NT2/D1 (cell line): ENCODE measurements at places on chromosomes 4 and X.
A peak's percentile ranks its signal among the peaks of the same experiment; 100 is the strongest.

GRCh38 chr4:102557636-102558035, 56.5 kb downstream of the NFKB1 start:
- DNase-seq: no peak

DNA sequence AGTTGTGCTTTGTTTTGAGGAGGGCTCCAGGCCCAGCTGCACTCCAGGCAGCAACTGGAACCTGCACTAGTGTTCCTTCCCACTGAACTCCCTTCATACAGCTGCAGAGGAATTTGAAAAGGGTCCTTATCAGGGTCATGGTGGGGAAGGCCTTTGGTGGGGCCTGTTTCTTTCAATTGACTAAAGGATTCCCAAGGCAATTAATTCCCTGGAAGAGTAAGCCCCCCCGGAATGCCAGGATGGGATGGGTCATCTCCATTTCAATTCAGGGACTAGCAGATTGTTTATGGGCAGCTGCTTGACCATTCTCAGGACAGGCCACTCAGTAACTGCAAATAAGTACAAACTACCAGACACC, 45.3 kb downstream of the TSC22D3 start:
- DNase-seq: no peak

DNA sequence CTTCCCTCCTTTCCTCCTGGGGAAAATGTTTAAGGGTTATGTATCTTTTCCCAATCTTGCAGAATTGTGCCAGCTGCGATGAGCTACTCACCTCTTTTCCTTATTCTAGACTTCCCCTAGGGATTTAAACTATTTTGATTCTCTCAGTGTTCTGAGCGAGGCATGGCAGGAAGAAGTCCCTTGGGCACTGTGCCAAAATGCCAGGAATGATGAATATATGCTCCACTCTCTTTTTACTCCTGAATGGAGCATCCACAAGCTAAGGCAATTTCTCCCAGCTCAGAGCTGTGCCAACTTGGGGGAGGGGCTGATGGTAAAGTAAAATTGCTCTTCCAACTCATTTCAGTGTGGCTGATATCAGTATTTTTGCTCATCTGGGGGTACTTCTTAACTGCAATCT, 4.0 kb upstream of the C4orf17 start:
- no peak for DNase-seq

DNA sequence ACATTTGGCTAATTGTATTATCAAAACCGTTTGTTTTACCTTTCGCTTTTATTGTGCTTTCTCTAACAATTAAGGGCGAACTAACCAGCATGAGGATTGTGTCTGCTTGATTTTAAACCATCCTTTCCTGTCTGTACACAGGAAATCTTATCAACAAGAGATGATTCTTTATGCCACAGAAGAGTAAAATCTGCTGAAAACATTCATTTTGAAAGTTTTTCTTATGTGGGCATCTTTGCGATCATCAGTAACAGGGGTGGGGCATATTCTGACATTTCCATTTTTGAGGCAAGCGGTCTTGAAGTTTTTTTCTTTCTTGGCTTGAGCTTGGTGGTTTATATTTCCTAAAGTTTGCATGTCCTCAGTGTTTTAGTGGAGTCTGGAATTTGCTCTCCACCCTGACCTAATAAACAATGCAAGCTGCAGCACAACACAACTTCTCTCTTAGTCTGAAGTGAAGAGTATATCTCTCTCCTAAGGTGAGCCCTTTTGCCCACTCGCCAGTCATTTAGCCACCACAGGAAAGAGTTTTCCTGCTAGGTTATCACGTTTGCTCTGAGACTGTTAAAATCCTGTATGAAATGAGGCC, 26.6 kb downstream of the NFKB1 start:
- DNase-seq: no peak

- DNase-seq: no peak
Observed at GRCh38 chr4:95367824-95368223, 180.9 kb downstream of the UNC5C start.

GRCh38 chr4:156865451-156865850, 106.1 kb downstream of the PDGFC start:
- no peak for DNase-seq

GRCh38 chrX:456551-457291, 70.0 kb upstream of the PPP2R3B start:
- DNase-seq: no peak

DNA sequence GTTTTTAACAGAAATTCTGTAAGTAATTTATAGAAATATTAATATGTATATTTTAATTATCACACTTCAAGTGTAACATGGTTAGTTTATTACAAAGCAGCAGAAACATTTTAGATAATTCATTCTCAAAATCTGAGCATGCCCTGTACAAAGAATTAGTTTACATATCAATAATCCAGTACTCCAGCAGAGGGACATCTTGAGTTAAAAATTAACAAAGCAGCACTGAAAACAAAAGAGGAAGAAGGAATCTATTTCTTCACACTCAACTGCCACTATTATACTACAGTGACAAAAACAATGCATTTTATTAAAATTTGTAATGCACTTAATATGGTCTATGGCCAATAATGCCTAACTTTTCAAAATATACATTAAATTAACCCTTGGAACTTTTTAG, 179.1 kb upstream of the KLHL4 start:
- DNase-seq: no peak

GRCh38 chrX:151974336-151975227, at the start of gene GABRE:
Gene GABRE, minus strand, starts transcription at chrX:151974676. Its CDS starts 51 bp downstream, at chrX:151974625.
- DNase-seq: no peak

- DNase-seq: no peak
Observed at GRCh38 chr4:178339769-178340168, 897.5 kb upstream of the AGA start.

GRCh38 chrX:72126539-72127140, 5.1 kb downstream of the RTL5 start:
- DNase-seq: peak; percentile 63

DNA sequence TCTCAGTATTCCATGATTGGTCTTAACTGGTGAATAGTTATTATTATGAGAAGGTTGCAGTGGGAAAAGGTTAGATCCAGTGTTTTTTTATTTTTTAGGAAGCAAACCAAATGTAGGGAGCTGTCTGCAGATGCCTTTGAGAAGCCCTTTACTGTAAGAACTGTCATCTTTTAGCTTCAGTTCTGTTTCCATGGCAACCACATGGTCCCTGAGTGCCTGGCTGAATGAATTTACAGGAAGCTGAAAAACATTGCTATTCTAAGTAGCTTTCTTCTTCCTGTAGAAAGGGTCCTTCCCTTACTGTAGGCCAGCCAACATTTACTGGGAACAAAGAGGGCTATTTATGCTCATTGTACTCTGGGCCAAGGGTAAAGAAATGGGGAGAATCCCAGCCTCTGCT, 103.3 kb downstream of the DCLK2 start:
- no peak for DNase-seq

- DNase-seq: peak; percentile 82
Observed at GRCh38 chrX:48891402-48892288, 5.9 kb downstream of the TIMM17B start.

- DNase-seq: no peak
Observed at GRCh38 chr4:16772366-16772850, 126.0 kb downstream of the LDB2 start.

DNA sequence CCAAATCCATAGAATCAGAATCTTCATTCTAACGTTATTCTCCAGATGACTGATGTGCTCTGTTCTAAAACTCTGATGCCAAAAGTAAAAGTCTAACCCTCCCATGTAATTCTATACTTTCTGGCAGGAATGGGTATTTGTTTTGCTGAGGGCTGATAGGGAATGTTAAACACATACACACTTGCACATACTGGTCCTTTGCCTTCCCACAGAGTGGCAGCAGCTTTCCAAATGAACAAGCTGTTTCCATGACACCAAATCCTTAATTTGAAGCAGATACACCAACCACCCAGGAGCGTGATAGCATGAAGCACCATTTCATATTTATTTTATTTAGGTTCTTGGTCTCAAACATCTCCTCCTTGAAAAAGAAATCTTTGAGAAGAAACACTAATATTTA, 155.5 kb upstream of the PRDX4 start:
- no peak for DNase-seq

DNA sequence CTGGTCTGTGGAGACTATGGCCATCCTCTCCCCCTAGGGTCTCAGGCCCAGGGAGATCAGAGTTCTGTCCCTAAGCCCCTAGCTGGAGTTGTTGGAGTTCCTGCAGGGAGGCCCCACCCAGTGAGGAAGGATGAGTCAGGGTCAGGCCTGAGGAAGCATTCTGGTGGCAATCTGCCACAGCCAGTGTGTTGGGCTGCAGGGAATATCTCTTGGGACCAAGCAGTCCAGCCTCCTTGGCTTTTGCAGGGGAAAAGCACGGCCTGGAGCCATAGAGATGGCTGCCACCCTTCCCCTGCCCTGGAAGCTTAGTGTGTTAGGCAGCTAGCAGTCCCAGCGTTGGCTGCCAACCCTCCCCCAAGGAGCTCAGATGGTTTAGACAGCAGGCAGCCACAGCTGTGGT, 202.4 kb downstream of the RTL9 start:
- no peak for DNase-seq

DNA sequence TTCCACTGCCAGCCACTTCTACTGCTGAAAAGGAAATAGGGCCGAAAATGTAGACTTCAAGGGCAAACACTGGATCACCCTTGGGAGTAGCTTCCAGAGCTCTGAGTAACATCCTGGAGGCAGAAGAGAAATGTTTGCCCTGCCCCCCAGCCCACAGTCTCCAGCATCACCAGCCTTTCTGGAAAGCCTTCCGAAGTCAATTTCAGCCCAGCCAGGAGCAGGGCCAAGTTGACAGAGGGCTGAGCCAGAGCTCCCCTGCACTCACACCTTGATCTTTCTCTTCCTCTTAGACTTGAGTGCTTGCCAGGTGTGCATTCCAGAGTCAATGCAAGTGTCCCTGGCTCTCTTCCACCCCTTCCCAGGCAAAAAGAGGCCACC, 35.2 kb downstream of the SLC25A5 start:
- no peak for DNase-seq

GRCh38 chrX:86047936-86048280, 550 bp upstream of the CHM start:
- DNase-seq: no peak

DNA sequence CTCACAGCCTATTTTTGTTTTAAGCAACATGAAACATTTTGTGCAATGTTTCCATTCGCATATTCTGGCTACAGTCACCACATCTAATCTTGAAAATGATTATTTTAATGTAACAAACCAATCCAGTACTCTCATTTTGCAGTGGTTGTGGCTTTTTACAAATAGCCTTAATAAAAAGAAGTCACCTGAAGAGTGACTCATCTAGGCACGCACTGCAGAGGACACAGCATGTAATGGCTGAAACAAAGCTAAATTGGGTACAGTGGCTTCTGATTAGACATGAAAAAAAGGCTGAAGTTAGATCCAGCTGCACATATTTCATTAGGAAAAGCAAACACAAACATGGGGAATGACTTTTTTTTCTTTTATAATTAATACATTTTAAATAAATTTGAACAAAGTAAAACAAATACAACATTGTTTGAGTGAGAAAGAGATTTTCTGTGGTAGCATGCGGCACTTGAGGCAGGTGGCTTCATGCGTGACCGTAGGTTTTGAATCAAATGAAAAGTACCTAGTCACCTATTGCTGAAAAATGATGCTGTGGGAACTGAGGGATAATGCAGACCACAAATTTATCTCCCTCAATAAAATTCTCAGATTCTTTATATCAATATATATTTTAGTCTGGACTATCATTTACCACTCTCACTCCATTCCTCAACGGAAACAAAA, 240.8 kb upstream of the DDX53 start:
- no peak for DNase-seq

DNA sequence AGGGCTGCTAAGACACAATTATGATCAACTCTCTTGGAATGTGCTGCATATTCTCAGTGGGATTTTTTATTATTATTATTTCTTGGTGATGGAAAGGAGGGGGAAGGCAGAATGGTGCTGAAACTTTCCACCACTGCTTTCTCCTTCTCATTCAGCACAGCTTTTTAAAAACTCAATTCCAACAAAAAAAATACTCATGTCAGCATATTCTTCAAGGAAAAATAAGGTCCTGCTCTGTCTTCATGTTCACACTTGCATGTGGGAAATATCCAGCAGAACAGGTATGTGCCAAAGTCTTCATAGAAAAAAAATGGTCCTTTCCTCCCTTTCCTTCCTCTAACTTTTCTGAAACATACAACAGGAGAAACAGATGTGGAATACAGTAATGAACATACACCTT, 144.0 kb upstream of the ADAMTS3 start:
- no peak for DNase-seq

DNA sequence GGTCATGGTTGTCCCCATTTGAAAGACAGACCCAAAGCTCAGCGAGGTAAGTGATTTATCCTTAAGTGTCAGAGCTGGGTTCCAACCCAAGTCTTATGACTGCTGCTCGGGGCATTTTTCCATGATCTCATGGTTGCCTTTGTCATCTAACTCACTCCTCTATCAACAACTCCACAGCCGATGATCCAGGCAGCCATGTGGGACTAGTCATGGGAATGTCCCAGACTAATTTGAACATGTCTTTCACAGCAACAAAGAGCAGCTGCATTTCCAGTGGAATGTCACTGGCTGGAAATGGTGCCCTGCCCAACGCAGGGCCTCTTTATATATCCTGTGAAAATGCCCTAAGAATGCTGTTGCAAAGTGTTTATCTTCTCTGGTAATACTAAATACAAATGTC, 284.8 kb upstream of the PPARGC1A start:
- no peak for DNase-seq

GRCh38 chr4:174604198-174604597, 81.9 kb upstream of the HPGD start:
- no peak for DNase-seq

DNA sequence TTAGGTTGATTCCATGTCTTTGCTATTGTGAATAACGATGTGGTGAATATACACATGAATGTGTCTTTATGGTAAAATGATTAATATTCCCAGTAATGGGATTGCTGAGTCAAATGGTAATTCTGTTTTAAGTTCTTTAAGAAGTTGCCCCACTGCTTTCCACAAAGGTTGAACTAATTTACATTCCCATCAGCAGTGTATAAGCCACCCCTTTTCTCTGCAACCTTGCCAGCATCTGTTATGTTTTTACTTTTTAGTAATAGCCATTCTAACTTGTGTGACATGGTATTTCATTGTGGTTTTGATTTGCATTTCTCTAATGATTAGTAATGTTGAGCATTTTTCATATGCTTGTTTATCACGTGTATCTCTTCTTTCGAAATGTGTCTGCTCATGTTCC, 503.3 kb downstream of the PCDH18 start:
- no peak for DNase-seq
